ENCODE measurements at places on chromosomes 16 and 17.

DNA sequence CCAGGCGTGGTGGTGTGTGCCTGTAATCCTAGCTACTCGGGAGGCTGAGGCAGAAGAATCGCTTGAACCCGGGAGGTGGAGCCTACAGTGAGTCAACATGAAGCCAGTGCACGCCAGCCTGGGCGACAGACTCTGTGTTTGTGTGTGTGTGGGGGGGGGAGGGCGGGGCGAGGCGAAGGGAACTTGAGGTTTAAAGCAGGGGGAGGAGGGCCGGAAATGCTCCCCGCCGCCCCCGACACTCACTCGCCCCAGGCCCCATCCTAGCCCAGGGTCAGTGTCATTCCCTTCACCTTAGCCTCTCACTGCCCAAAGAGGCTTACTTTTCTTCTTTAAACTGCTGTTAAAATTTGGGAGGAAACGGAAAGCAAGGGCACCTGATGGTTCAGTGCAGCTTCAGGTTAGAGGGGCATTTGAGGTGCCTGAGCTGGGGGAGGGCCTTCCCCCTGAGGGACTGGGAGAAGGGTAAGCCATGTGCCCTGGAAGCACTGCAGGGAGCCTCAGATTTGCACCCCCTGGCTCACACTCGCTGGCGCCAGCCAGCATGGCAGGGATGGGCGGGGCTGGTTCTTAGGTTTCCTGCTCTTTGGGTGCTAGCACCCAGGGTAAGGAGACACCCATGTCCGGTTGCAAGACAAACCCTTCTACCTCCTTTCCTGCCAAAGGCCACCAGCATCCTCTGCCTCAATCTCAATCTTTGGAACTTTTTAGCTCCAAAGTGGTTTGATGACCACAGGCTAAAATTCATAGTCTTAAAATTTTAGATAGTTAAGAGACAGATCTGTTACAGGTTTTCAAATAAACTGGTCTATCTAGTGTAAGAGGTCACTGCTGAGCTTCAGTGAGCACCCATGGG, 2.2 kb upstream of the LIMD2 start:
- no peak for DNase-seq

DNA sequence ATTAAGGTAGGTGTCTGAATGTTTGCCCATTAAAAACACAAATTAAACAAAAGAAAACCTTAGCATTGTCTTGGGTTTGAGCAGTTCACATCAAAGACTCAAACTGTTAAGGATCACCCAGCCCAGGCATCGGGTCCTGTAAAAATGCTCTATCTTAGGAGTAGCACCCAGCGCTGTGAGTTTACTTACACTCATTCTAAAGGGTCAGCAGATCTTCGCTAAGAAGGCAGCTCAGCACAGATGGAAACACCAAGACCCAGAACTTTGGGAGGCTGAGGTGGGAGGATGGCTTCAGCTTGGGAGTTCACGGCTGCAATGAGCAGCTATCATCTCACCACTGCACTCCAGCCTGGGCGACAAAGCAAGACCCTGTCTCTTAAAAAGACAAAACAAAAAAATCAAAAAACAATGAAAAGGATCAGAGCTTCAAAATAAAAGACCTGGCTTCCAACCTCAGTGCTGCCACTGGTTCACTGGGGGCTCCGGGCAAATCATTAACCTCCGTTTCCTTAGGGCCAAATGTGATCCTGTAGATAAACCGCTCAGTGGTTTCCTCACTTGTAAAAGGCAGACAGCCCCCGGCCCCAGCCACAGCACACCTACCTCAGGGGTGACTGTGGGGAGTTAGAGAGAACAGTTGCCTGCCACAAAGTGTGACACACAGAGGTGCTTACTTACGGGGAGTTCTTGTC, 11.1 kb downstream of the COG1 start:
- DNase-seq = no peak

- no peak for DNase-seq
Measured at GRCh38 chr17:7562208-7562605, 488 bp downstream of the SENP3 start.

- peak; percentile 52 for DNase-seq
Measured at GRCh38 chr17:1315891-1316403, 36.5 kb downstream of the TRARG1 start.

DNA sequence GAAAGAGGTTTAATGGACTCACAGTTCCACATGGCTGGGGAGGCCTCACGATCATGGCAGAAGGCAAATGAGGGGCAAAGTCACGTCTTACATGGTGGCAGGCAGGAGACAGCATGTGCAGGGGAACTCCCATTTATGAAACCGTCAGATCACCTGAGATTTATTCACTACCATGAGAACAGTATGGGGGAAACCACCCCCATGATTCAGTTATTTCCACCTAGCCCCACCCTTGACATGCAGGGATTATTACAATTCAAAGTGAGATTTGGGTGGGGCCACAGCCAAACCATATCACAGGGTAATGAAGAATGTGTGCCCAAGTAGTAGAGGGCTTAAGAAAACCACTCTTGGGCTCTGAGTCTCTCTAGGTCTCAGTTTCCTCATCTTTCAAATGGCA, 85.1 kb downstream of the PRKCB start:
- DNase-seq = no peak

- DNase-seq = no peak
Measured at GRCh38 chr17:81313776-81314397, 18.8 kb upstream of the SLC38A10 start.

GRCh38 chr17:70137451-70138230, 31.7 kb upstream of the KCNJ2 start:
- no peak for DNase-seq

GRCh38 chr16:56600398-56600999, 7.9 kb upstream of the MT2A start:
- peak; percentile 64 for DNase-seq

DNA sequence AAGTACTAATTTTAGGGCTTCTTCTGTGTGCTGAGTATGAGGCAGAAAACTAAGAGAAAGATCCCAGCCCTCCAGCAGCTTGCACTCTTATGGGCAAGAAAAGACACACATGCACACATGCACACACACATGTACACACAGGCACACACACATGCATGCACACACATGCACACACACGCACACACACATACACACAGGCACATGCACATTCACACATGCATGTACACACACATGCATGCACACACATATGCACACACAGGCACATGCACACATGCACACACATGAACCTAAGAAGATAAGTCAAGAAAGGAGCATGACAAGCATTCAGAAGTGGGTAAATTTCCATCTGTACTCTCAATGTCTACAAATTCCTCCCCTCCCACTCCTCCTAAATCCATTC, 130.2 kb downstream of the IRX3 start:
- DNase-seq = no peak

GRCh38 chr16:82684256-82684655, 57.5 kb downstream of the CDH13 start:
- DNase-seq = no peak

DNA sequence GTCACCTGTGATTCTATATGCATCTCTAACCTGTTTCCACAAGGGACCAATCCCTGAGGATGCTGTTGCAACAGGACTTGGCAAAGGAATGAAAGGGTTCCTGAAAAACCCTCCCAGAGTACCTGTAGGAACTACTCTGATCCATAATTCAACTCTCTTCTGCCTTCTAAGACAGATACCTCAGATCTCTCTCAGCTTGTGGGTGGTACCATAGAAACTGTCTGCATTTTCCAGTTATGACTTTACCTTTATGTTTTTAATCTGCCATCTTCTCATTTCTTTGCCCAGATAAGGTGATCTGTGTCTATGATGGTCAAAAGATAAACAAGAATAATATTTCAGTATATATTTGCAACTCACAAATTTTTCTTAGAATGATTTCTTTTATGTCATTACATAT, 65.1 kb downstream of the TMC6 start:
- no peak for DNase-seq

GRCh38 chr17:74442670-74443515, 11.0 kb downstream of the GPRC5C start:
- no peak for DNase-seq

- no peak for DNase-seq
Measured at GRCh38 chr17:60604686-60605334, 4.8 kb downstream of the PPM1D start.

- DNase-seq = no peak
Measured at GRCh38 chr17:78925662-78926555, 722 bp upstream of the TIMP2 start.

GRCh38 chr17:52789829-52790228, 631.3 kb upstream of the CA10 start:
- DNase-seq = no peak

- no peak for DNase-seq
Measured at GRCh38 chr17:68344701-68345136, 53.4 kb downstream of the ARSG start.

DNA sequence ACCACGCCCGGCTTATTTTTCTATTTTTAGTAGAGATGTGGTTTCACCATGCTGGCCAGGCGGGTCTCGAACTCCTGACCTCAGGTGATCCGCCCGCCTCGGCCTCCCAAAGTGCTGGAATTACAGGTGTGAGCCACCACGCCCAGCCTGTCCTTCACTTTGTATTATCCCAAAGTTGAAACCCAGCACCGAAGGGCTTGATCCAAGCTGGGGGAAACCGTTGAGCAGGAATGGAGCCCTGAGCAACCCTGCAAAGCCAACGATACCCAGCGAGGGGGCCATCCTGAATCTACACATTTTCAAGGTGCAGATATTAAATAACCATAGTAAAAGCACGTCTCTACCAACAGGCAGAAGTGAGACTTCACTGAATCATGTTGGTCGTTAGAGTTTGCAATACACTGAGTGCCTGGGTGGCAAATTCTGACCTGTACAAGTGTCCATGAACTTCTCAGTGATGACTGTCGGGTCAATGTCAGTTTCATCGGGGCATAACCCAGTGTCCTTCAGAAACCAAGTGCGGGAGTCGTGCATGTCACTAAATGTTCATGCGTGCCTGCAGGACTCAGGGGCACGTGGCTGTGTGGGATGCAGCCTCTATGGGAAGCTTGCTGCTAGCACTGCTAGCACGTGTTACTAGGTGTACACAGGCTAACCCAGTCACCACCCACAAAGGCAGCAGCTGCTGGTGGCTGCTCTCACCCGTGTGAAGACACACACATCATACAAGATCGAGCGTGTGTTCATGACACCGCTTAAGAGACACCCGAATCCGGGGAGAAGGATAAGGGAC, 10.5 kb upstream of the RBFOX3 start:
- peak; percentile 28 for DNase-seq

- peak; percentile 32 for DNase-seq
Measured at GRCh38 chr17:33014751-33015150, 23.1 kb downstream of the SPACA3 start.

GRCh38 chr16:84820305-84820684, 510 bp downstream of the CRISPLD2 start:
- DNase-seq = no peak

DNA sequence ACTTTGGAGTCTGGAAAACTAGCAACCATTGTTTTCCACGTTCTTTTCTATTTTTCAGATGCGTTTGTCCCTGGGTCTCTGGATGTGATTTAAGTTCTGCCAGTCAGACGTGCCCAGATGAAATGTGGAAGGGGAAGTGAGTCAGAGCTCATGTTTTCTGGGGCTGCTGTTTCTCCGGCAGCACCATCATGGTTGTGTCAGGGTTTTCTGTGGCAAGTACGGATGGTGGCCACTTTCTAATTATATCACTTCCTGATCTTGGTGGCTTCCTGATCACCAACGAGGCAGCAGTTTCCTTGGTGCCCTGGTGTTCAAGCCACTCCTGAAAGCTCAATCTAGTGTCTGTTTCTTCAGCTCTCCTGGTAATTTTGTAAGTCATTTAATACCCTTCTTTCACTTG, 31.4 kb upstream of the PMFBP1 start:
- DNase-seq = no peak

GRCh38 chr16:57341441-57342303, 16.9 kb upstream of the CCL22 start:
- DNase-seq = no peak

- DNase-seq = no peak
Measured at GRCh38 chr17:66884931-66885330, 50.0 kb downstream of the CACNG5 start.

DNA sequence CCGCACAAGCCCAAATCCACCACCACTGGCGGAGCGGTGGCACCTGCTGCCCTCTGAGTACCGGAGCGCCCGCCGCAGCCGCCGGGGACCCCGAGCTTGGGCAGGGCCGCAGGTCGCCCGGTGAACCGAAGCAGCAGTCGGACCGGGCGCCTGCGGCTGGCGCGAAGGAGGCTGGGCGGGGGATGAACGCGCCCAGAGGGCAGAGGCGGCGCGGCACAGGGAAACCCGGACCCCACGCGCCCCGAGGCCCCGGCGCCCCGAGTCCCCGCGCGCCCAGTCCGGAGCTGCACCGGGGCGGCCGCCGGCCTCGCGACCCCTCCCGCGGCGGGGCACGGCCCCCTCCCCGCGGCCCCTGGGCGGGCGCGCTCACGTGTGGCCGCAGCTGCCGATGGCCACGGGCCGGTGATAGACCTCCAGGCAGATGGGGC, 393 bp downstream of the RNF166 start:
- DNase-seq = peak; percentile 75

- DNase-seq = peak; percentile 93
Measured at GRCh38 chr17:81241648-81242420, 2.7 kb downstream of the NDUFAF8 start.

DNA sequence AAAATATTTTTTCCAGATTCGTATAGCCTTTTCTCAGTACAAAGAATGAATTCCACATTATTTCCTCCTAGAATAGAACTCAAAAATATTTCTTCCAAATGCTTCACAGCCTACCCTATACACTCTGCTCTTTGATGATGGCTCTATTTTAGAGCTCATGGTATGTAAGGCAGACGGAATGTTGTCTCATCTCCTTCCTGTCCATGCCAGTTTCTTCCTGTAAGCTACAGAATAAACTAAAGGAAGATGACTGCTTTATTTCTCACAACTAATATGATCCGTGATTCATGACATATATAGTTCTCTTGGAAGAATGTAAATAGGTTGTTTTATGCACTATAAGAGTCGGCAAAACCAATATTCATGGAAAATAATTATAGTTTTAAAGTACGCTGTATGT, 723.1 kb downstream of the CDH11 start:
- no peak for DNase-seq

DNA sequence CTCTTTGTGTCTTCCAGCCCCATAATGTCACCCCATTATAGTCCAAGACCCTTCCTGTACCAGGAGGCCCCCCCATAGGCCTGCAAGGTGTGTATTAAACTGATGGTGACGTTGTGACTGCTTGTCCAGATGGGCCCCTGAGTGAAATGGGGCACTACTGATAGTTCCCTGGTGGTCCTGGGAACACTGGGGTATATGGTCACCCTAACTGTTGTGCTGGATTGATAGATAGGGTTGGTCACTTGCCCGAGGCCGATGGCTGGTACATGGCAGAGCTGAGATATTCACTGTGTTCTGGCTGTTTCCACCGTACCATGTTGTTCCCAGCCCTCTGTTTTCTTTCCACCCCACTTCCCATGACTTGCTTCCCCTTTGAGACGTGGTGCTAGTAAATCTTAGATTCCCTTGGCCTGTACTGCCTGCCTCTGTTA, 4.3 kb downstream of the CNP start:
- no peak for DNase-seq

All from D341Med (cell line).